NB4 (cell line): ENCODE measurements at places on chromosomes 12 and 14.

- no peak for DNase-seq
These were observed 13.5 kb upstream of the ATF1 start for GRCh38 chr12:50750366-50750765.

DNA sequence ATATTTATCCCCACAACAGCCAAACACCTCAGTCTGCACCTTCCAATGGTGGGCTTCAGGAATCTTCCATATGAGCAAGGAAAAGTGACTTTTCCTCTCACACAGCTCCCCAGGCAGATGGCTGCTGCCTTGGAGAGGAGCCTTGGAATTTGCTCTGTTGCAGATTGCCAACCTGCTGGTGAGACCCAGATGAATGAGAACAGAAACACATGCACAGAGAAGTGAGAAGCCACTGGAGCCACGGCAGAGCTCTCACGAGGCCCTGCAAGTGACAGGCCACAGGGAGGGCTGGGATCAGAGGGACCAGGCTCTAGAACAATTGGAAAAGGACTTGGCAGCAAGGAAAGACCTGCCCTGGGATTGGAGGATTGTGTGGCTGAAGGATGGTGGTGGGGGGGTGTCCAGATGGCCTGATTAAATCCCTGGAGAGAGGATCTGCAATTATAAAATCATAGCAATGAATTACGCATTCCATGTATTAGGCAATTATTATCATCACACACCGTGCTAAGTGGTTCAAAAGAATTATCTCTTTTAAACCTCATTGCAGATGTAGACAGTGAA is 84.9 kb upstream of the PWP1 start:
- DNase-seq = no peak

- peak; percentile 57 for DNase-seq
These were observed at the start of gene CFAP73 for GRCh38 chr12:113149361-113150150. Gene CFAP73, plus strand, starts transcription at chr12:113149724. Its CDS starts 134 bp downstream, at chr12:113149858.

GRCh38 chr12:93884794-93885460 is 207.8 kb downstream of the CRADD start:
- no peak for DNase-seq

DNA sequence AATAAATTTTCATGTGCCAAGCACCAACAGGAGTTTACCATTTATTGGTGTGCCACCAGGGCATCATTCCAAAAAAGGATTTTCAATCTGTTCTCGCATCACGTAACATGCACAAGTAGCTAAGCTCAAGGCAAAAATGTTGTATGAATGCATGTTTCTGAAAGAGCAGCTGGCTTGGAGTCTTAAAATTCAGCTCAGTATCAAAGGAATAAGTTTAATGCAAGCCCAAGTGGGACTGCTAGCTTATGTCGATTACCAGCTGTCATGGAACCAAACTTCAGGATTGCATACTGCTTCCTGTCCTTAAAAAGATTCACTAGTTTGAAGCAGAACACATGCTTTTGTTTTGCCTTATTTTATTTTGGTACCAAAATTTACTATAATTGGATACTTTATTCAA is 437.0 kb downstream of the FSCB start:
- DNase-seq = no peak

DNA sequence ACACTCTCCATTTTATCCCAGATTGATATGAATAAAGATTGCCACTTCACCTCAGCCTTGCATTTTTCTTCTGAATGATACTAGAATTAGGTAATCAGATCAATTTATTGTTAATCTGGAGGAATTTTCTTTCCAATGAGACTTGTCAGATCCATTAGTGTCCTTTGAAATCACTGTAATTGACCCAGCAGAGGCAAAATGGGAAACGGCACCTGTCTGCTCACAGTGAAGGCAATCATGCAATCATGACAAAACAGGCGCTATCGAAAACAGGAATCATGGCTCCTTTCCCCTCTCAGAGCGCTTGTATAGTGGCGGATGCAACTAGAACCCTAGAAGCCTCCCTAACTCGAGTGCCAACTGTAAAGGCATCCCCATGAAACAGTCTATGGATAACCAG is 417.6 kb downstream of the GALC start:
- DNase-seq = no peak

GRCh38 chr14:95465358-95465757 is 51.1 kb downstream of the SYNE3 start:
- no peak for DNase-seq

DNA sequence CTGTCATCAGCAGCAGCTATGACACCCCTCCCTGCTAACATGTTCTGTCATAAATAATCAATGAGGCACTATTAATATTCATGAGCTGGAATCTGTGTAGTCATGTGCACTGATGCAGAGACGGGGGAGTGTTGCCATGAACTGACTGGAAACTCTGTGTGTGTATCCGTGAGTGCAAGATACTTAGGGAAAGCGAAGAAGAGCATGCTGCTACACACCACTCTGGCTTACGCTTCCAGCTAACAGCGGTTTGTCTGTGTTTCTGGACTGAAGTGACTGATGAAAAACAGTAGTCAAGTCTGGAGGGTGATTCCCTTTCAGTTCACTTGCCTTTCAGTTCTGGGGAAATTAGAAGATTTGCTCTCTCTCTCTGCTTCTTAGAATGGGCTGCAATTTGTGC is 249.4 kb downstream of the PDZRN4 start:
- DNase-seq = no peak

DNA sequence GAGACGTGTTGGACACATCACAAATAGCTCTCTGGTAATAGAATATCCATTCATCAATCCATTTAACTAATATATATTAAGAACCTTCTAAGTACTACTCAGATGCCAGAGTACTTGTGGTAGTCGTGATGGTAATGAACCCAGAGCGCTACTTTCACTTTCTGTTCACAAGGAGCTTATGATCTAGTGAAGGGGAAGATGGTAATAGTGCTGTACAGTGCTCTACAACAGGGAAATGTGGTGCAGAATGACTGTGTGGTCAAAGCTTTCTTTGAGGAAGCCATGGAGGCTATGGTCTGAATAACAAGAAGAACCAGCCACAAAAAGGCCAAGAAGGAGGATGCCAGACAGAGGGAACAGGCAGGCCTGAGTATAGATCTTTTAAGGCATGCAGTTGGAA is 212.0 kb downstream of the PTPRO start:
- peak; percentile 65 for DNase-seq

DNA sequence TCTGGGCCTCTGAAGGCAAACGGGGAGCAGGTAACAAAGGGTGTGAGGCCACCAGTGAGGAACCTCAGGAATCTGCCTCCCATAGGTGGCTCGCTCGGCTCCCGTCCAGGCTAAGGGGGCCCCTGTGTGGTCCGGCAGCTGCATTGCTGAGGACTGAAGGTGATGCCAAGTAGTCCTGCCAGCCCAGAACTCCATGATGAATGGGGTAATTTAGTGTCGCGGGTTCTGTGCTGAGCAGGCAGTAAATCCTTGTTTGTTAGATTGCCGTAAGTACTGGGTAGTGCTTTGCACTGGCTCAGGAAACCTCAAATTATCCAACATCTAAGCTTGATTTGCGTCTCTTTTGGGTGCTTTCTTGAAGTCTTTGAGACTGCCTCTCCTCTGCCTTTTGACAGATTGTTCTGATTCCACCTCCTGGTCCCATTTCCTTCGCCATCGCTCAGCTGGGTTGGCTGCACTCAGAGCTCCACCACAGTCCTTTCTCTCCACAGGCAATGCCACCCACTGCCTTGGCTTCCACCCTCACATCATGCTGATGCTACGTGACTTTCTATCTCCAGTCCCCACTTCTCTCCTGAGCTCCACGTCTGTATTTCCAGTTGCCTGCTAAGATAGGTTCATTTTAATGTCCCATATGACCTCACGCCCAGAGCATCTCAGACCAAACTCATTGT is 392.0 kb downstream of the FUT8 start:
- no peak for DNase-seq

GRCh38 chr14:102039157-102039556 is 47.7 kb downstream of the HSP90AA1 start:
- no peak for DNase-seq

GRCh38 chr12:104985206-104985605 is 910 bp upstream of the NOPCHAP1 start:
- DNase-seq = peak; percentile 47

- no peak for DNase-seq
These were observed 416.6 kb downstream of the ZFP36L1 start for GRCh38 chr14:68376067-68376779.

- DNase-seq = no peak
These were observed 445.5 kb upstream of the GARIN6 start for GRCh38 chr12:99201906-99202645.

DNA sequence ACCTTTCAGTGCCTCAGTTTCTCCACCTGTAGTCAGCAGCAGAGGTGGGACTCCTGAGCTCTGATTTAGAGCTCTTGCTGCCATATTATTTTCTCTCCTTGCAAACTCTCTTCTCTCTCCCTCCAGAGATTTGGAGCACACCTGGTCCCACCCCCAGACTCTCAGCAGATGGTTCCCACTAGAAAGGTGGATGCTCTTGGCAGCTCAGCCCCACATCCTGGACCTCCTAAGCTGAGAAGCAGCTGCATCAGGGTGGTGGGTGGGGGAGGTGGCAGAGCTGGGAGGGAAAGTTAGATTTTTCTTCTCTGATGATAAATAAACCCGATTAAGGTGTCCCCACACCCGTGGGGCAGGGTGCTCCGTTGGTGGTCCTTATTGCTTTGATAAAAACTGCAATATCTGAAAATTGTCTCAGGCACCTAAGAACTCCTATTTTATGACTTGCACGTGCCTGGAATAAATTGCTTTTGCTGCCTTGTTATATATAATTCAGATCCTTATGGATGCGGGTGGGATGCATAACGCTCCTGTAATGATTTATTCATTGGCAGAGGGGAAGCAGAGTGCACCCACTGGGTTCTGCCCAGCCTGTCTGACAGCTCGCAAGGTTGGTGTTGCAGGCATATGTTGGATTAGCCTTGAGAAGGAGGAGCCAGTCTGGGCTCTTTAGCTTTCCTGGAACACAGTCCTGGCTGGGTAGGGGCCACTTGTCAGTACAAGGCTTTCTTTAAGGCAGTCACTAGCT is 214.2 kb downstream of the SUDS3 start:
- DNase-seq = no peak

- DNase-seq = no peak
These were observed 2.9 kb downstream of the PAX9 start for GRCh38 chr14:36664322-36665193.

GRCh38 chr14:34180434-34180833 is 229.6 kb upstream of the EGLN3 start:
- DNase-seq = no peak

GRCh38 chr12:47038270-47038748 is 41.1 kb upstream of the PCED1B start:
- DNase-seq = no peak

DNA sequence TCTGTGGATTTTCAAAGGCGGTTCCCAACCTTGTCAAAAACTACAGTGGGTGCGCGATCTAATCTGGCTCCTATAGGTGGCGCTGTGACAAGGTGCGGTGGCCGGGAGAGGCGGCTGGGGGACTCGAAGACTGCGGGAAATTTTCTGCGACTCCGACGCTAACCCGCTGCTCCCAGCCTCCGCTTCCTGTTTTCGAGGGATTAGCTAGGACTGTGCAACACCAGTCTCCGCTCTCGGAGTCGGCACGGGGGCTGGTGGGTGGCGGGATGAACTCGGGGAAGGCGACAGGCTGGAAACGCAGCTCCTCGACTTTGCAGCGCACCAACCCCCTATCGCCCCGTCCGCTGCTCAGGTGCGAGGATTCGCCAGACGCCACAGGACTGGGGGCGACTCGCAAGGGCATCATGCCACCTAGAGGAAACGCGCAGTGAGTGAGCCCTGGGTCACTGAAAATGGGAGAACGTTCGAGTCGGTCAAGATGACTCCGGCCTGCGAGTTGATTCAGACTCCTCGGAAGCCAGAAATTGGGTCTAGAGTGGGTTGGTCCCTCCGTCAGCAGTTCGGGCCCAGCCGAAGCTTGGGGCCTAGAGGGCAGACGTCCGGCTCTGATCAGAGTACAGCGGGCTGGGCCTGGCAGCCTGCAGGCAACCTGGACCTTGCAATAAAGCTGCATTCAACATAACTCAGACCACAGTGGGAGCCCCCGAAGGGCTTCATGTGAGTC is 5.5 kb upstream of the PAX9 start:
- peak; percentile 44 for DNase-seq

GRCh38 chr14:100783630-100784370 is 42.1 kb upstream of the MEG3 start:
- no peak for DNase-seq

DNA sequence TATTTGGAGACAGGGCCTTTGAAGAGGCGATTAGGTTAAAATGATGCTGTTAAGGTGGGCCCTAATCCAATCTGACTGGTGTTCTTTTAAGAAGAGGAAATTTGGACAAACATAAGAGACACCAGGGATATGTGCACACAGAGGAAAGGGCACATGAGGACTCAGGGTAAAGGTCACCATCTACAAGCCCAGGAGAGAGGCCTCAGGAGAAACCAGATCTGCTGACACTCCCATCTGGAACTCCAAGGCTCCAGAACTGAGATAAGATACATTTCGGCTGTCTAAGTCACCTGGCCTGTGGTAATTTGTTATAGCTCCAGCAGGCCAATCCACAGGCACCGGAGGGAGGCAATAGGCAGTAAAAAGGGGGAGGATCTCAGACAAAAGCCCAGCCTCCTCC is 48.6 kb downstream of the KICS2 start:
- no peak for DNase-seq

GRCh38 chr14:104555430-104556255 is 23.9 kb upstream of the C14orf180 start:
- no peak for DNase-seq

GRCh38 chr12:77377116-77377515 is 311.7 kb upstream of the E2F7 start:
- peak; percentile 8 for DNase-seq

GRCh38 chr12:121289962-121290361 is 6.5 kb downstream of the CAMKK2 start:
- DNase-seq = no peak

GRCh38 chr12:32273712-32274111 is 125.6 kb upstream of the FGD4 start:
- DNase-seq = no peak

GRCh38 chr14:102282751-102283465 is 22.1 kb downstream of the MOK start:
- DNase-seq = no peak

DNA sequence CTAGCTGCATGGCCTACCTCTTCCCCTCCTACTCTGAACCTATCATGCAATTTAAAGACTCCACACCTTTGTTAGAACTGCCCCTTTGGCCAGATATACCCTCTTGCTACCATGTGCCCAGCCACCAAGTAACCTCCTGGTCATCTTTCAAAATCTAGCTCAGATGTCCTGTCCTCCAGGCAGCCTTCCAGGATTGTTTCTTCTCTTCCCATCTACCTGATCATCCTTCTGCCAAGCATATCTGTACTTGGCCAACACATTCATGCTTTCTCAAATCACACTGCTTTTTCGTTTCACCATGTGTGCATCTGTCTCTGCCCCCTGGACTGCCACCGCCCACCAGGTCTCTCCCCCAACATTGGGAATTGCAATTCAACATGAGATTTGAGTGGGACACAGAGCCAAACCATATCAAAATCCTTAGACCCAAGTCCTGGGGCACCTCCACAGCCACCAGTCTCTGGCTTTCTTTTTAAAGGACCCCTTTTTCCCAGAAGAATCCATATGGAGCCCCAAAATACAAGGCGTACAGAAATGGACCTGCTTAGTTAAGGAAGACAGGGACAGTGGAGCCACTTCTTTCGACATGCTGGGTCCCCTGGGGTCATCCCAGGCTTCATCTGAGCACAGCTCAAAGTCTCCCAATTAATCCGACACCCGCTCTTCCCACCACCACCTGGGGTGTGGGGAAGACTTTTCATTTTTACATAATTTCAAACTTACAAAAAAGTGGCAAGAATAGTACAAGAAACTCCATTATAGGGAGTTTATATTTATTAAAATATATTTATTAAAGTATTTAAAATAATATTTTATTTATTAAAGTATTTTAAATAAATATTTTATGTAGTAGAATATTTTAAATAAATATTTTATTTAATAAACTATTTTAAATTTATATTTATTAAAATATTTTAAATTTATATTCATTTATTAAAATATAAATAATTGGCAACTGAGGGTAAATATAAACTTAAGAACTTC is 7.9 kb upstream of the CMKLR1 start:
- DNase-seq = peak; percentile 55
